AG08395 (cell line): ENCODE measurements at places on chromosomes 7 and 10.

GRCh38 chr7:74263399-74264120, 9.4 kb upstream of the RFC2 start:
- no peak for DNase-seq

DNA sequence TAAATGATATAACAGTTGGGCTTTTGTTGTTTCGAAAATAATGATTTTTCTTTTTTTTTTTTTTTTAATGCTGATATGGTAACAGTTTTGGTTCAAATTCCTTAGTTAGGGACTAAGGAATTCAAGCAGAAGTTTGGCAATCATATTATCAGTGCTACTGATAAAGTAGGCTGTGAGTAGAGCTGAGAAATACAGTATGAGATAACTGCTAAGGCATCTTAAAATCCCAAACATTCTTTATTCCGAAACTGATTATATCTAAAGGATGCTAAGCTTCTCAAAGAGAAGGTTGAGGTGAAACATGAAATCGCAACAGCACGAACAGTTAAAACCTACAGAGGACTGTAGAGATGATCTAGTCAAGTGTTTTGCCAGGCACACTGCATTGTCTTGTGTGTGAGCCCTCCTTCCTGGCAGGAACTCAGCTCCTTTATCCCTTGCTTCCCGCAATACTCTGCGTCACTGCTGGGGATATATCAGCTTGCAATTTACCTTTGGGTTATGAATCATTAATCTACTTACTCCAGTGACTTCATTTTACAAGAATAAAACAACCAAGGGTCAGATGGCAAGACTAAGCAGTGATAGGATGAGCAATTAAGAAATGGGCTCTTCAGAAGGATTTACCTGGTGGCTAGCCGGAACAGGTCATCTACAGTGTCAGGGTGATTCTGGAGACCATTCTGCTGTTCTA, 36.7 kb downstream of the IRF5 start:
- DNase-seq: no peak

GRCh38 chr7:73832806-73833205, 2.0 kb downstream of the CLDN4 start:
- no peak for DNase-seq

DNA sequence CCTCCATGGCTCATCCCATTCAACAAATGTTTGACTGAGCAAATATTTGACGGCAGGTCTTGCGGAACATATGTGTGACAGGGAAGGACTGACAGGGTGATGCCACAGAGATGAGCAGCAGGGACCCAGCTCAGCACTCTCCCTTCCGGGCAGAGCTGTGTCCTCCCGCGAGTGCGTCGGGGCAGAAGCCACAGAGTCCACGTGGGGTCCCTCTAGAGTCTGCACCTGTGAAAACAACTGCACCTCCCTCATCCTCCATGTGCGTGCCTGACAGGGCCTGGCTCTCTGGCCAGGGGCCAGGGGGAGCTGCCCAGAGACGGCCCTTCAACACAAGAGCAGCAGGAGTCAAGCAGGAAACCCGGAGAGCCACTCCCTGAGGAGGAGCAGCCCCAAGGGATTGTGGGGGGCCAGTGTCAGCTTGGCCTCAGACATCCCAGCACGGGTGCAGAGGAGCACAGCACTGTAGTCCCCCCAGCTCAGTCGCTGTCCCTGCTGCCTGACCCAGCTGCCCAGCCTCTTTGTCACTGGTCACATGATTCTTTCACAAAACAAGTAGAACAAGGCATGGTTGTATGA, 83.6 kb upstream of the TMEM72 start:
- no peak for DNase-seq

DNA sequence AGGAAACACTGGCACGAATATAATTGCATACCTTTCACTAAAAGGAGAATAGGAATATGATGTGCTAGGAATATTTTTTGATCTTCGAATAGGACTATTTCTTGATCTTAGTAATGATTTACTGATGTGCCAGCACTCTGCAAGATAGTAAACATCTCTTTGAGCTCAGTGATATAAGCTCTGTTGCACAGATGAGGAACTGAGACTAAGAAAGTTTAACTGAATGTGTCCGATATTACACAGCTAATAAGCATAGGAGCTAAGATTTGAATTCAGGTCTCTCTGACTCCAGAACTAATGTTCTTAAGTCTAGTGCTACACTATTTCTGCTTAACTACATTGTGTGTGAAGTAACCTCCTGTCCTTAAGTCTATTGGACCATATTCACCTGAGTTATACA, 98.4 kb upstream of the PTPRZ1 start:
- no peak for DNase-seq
